ENCODE measurements at places on chromosomes 5 and 9. TPM values are rescaled to one million over a fixed set of nuclear protein-coding genes. Genes with fewer than 3 reads are reported as not detected.

DNA sequence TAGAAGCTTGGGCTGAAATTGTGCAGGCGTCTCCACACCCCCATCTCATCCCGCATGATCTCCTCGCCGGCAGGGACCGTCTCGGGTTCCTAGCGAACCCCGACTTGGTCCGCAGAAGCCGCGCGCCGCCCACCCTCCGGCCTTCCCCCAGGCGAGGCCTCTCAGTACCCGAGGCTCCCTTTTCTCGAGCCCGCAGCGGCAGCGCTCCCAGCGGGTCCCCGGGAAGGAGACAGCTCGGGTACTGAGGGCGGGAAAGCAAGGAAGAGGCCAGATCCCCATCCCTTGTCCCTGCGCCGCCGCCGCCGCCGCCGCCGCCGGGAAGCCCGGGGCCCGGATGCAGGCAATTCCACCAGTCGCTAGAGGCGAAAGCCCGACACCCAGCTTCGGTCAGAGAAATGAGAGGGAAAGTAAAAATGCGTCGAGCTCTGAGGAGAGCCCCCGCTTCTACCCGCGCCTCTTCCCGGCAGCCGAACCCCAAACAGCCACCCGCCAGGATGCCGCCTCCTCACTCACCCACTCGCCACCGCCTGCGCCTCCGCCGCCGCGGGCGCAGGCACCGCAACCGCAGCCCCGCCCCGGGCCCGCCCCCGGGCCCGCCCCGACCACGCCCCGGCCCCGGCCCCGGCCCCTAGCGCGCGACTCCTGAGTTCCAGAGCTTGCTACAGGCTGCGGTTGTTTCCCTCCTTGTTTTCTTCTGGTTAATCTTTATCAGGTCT, at the start of gene C9orf72:
Gene C9orf72 (minus strand): TSS at position 564 of the 716 bp plus-strand sequence. CDS start 6,361 bp downstream, outside the sequence.
- DNase-seq = peak; percentile 61

- no peak for DNase-seq
Measured at GRCh38 chr9:19788152-19788551, 685 bp downstream of the SLC24A2 start.

- no peak for DNase-seq
Measured at GRCh38 chr5:170366276-170366675, 22.9 kb downstream of the KCNMB1 start.

Gene LRRC70
- 24.5 TPM for total RNA-seq

Gene SEMA6A
- 1.5 TPM for total RNA-seq

- DNase-seq = peak; percentile 87
Measured at GRCh38 chr5:127863610-127864395, 160.6 kb downstream of the CCDC192 start.

DNA sequence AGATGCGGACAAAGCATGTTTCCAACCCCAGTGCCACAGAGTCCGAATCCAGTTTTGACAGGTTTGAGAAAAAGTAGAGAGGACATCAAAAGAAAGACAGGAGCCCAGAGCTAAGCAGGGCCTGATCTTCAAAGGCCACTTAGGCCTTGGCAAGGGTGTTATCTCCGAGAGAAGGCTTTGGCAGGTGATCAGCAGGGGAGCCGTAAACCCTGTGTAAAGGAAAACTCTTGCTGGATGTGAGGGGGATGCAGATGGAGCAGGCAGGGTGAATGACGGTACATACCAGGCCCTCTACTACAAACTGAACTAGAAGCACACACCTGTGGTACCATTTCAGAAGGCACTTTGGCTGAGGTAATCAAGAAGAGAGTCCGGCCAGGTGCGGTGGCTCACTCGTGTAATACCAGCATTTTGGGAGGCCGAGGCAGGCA, 1.4 kb upstream of the HNRNPH1 start:
- DNase-seq = no peak

Gene PCDHGA2
- 1.2 TPM for total RNA-seq

GRCh38 chr5:16296946-16297345, 117.4 kb upstream of the MARCHF11 start:
- no peak for DNase-seq

Gene ANKRA2
- 17.2 TPM for total RNA-seq

DNA sequence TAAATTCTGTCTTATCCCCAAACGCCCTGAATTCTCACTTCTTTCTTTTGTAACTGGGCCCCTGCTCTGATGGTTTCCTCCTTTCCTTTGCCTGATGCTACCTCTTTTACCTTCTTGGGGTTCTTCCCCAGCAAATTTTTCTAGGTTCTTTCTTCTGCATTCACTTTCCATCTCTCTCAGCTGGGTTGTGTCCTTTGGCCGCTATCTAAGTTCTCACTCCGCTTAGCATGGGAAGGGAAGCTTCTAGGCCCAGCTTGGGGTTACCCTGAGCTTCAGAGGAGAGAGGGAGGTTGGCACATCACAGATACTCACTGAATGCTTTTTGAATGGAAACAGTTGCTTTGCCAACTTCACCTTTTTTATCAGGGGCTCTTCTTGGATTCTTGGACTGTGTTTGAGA, 17.0 kb downstream of the PALM2AKAP2 start:
- DNase-seq = no peak

Gene TMEM171
- 5.0 TPM for total RNA-seq

DNA sequence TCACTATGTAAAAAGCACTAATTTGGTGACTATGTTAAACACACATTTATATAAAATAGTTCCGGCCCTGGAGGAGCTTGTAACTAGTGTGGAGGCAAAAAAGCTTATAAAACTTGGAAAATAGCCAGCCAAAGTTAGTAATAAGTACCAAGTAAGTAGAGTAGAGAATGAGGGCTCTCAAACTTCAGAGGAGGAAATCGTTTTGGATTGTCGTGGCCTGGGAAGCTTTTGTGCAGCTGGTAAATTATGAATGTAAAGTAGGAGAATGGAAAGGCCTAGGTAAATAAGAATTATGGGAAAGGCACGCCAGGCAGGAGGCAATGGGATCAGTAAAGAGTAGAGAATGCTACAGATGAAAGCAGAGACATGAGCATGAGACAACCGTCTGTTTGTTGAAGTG, 832.7 kb upstream of the ZNF608 start:
- DNase-seq = no peak

- DNase-seq = no peak
Measured at GRCh38 chr5:98433673-98434072, 339.8 kb upstream of the RGMB start.

GRCh38 chr9:98288881-98289280, 33.4 kb upstream of the TBC1D2 start:
- DNase-seq = no peak

Gene PNPLA7
- total RNA-seq = 1.9 TPM

Gene PCDHGA8
- 0.95 TPM for total RNA-seq

DNA sequence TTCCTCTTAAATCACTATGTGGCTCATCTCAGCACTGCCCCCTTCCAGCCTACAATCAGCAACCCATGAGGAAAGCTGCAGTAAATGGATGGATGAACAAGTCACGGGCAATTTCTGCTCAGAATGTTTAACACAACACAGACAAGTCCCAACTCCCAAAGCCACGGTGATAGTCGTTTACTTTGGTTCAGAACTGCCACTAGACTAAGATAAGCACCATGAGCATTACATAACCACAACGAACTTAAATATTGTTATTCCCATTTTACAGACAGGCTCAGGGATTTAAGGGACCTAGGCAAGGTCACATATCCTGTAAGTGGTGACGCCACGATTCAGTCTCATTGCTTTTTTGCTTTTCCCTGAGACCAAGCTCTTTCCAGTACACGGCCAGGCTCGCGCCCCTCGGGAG, 2.0 kb upstream of the SMIM27 start:
- DNase-seq = peak; percentile 56

- no peak for DNase-seq
Measured at GRCh38 chr9:75713335-75713734, 177.1 kb upstream of the PCSK5 start.

Gene TAF11L5
- not detected for total RNA-seq

Gene OLFM1
- total RNA-seq = 0.95 TPM

Gene SOX30
- total RNA-seq = not detected

GRCh38 chr5:128477944-128478343, 60.1 kb downstream of the FBN2 start:
- DNase-seq = no peak

DNA sequence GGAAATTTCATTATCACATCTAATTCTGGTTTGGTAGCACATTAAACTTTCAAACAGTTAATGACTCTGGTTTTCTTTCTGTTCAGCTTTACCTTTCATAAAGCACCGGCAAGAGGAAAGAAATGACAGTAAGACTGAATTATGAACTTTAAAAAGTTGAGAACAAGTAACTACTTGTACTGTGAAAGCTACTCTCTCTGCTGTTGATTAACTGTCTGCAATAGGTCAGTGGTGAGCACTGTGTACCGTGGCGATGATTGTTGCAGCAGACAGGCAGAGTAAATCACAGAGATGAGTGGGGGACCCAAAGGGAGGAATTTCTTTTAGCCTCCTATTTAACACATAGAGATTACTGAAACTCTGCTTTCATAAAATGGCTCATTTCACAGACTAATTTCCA, 74.0 kb upstream of the MEF2C start:
- no peak for DNase-seq

DNA sequence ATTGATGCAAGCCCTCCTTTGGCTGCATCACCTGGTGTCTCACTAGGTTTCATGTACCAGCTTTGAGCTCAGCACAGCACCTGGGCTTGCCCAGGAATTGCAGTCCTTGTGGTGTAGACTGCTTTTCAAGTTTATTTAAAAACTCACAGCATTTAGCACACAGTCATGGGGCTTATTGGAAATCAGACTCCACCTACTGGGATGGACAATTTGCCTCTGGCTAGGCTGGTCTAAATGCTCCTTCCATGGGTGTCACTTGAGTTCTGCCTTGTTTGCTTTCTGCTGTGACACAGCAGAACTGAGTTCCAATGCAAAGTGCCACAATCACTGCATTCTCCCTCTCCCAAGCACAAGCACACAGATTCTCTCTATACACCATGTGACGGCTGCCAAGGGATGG, 453.3 kb downstream of the GABRG2 start:
- DNase-seq = no peak

DNA sequence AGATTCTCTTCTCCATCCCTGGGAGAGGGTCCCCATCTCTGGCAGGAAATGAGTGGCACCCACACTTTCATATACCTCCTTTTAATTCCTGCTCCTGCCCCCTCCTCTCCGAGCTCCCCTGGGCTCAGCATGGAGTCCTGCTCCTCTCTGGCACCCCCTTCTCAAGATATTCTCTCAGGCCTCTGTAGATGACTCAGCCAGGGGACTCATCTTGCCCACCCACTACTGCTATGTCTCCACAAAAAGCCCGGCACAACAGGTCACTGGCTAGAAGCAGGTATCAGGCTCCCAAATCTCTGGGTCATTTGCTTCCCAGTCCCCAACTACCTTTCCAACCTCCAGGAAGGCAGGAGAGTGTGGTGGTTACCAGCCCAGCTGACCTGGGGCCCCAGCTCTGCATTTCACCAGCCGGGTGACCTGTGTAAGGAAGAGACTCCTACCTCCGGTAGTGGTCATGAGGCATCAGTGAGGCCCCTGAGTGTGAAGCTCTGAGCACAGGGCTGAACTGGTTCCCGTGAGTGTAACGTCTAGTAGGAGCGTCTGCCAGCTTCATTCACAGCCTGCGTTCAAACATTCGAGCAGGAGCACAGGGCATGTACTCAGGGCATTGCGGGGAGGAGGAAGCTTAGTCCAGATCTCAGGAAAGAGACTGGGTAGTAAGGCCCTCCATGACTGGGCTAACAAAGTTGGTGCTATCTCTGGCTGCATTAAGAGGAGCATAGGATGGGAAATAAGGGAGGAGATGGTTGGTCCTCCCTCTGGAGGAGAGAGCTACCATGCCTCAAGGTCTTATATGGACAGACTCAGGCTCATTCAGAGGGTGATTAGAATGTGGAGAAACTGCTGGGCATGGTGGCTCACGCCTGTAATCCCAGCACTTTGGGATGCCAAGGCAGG, 63.7 kb downstream of the LMX1B start:
- DNase-seq = no peak

DNA sequence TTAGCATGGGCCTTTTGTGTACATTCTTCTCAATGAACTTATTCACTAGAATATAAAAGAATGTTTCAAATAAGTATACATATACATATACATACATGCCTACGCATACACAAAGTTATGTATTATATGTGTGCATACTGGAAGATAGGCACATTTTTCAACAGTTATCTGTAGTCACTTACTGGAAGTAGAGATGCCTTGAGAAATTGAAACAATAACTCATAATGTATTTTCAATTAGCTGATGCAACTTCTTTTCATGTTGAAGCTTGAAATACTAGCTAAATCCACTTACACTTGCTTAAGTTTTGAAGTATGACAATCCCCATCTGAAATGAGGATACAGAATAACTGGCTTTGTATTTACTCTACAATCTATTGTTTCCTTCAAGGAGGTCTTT, 469.0 kb upstream of the PTGER4 start:
- DNase-seq = no peak
